ENCODE measurements at places on chromosomes 4 and X.

DNA sequence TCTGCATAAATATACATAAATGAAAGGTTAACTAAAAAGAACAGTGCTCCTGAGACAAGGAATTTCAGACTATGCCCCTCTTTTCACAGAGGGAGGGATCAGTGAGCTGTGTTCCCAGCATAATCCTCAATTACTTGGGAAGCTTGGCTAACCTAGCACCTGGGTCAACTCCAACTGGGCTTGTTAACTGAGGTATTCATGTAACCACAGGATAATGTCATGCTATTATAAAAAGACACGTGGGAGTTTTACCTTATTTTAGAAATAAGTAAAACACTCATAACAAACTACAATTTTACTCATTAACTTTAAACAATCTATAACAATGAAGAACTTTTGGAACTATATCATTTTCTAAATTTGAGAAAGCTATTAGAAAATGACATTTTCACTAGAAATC, 48.6 kb downstream of the RPGR start:
- DNase-seq = no peak

- no peak for DNase-seq
These were observed 723.2 kb downstream of the SMARCA1 start for GRCh38 chrX:128800138-128800537.

DNA sequence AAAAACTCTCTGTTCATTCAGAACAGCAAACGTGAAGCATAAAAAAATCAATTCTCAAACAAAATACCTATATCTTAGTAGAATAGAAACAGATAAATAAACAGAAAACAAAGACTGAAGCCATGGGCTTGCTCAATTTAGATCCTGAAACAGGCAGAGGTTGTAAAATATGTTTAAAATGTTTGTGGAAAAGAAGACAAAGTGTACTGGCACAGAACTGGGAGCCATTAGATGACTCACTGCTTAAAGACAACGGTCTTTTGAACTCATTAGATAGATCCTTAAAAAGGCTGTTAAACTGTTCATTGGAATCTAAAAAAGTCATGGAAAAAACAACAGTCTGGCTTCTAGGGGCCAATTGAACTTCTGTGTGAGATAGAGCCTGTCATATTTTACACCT, 247.0 kb upstream of the NDST4 start:
- DNase-seq = no peak

DNA sequence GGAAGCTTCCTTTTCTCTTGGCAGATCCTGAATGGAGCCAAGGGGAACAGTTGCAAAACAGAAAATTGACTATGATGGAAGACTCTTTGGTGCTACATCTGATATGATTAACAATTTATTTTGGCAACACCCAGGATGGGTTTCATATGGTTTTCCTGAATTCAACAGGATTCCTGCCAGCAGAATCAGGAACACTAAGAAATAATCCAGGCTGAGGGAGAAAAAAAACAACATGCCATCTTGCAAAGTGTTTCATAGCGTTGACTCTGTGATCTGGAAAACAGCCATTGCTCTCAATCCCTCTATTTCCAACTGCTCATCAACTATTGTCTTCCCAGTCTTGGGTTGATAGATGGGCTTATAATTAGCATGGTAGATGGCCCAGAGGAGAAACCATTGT, 303.8 kb upstream of the KLF3 start:
- no peak for DNase-seq

- no peak for DNase-seq
These were observed 84.7 kb upstream of the CBR4 start for GRCh38 chr4:169094656-169095231.
